Activated naive CD8-positive, alpha-beta T cell treated with anti-CD3 and anti-CD28 coated beads for 36 hours (primary cell): ENCODE measurements at places on chromosomes 1 and 21.
A peak's percentile ranks its signal among the peaks of the same experiment; 100 is the strongest.

DNA sequence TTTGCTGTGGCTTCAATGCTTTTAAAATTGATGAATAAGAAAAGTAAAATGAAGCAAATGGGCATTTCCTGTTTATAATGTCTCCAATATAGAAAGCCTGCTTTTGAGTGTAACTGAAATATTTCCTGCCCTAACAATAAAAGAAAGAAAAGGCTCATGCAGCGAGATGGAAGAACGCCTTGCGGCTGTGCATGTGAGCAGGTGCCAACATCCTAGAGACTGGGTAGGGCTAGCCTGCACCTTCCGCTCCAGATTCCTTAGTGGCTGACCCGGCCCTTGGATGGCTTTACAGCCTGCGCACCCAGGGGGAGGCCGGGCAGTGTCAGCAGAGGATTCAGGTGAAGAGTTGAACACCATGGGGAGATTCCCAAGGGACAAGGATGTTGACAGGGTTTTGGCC lies 21.8 kb downstream of the CNIH3 start:
- no peaks in the 10 kb centered on the region for H3K36me3 ChIP-seq
- H3K27me3 ChIP-seq = peaks cover 6% of the 10 kb centered on the region
- H3K27ac ChIP-seq = no peak overlapping the region

DNA sequence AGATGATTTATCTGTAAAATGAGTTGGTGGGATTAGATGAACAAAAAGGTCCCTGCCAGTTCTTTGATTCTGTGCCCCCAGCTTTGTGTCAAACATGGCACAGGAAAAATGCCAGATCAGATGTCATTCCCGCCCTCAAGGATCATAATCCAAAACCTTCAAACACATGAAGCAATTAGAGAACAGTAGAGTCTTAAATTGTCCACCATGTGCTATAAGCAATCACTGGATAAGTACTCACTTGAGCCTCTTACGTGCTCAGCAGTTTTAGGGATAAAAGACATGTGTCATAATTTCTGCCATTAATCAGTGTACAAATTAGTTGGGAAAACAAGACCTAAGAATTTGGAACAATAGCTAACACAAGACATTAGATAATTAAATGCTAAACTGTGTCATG lies 15.4 kb upstream of the KIAA0040 start:
- H3K4me1 ChIP-seq = peaks cover 57% of the 10 kb centered on the region
- H3K27ac ChIP-seq = no peak overlapping the region
- H3K27me3 ChIP-seq = no peaks in the 10 kb centered on the region
- H3K36me3 ChIP-seq = no peaks in the 10 kb centered on the region

DNA sequence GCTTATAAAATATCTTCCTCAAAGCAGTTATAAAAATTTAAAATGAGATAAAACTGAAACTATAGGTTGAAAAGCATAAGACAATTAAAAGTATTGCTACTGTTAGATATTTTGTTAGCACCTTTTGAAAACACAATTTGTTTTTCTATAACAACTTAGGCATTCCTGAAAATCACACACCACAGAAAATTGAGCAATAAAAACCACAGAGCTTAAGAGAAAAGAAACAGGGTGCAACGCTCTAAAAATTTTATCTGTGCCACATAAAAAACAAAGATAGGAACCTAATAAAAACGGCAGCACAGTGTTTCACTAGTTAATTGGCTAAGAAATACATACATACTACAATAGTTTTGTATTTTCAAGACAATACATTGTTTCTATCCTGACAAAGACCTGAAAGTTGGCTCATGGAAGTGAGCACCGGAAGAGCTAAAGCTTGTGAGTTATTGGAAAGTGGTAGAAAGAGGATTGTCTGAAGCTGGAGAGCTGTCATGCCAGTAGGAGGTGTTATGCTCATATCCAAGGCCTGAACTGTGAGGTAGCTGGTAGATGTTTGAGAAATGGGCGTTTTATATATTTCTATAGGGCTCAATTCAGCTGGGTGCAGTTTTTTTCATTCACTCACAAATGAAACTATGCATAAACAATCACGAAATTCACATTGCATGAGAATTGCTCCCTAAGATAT lies 45.8 kb downstream of the RGS7 start:
- DNase-seq = no peak
- no peaks in the 10 kb centered on the region for H3K36me3 ChIP-seq
- no peak overlapping the region for H3K4me3 ChIP-seq
- no peak overlapping the region for H3K27ac ChIP-seq

GRCh38 chr1:183901748-183902330 lies 96.9 kb downstream of the RGL1 start:
- H3K27ac ChIP-seq = peak overlapping the region; percentile 66
- DNase-seq = no peak
- peaks cover 15% of the 10 kb centered on the region for H3K4me1 ChIP-seq
- H3K27me3 ChIP-seq = no peaks in the 10 kb centered on the region

GRCh38 chr1:51612447-51612961 lies 4.4 kb upstream of the OSBPL9 start:
- peaks cover 3% of the 10 kb centered on the region for H3K27me3 ChIP-seq
- H3K36me3 ChIP-seq = no peaks in the 10 kb centered on the region

DNA sequence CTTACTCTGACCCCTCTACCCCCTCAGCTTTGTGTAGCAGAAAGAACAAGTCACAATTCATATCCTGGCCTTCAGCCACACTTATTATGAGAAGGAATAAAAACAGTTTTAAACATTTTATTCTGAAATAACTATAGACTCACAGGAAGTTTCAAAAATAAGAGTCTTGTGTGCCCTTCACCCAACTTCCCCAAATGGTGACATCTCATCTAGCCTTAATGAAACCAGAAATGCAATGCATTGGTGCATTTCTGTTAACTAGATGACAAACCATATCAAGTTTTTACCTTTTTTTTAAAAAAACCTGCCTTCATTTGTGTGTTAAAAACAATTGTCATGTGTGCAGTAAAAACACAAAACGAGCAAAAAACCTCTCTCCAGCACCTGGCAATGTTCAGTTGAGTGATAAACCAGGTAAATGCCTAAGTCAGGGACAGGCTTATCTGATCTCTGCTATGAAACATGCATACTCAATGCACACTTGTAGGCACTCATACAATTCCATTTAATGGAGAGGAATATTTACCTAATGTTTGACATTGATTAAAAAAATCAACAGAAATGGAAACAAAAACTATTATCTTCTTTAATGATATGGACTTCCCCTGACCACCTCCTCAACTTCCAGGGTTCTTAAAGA lies 51.5 kb downstream of the SH3BGR start:
- no peak overlapping the region for H3K4me3 ChIP-seq
- H3K27ac ChIP-seq = no peak overlapping the region
- no peak for DNase-seq
- H3K36me3 ChIP-seq = no peaks in the 10 kb centered on the region

GRCh38 chr1:69315823-69316222 lies 251.9 kb upstream of the LRRC7 start:
- H3K36me3 ChIP-seq = no peaks in the 10 kb centered on the region
- no peaks in the 10 kb centered on the region for H3K27me3 ChIP-seq
- no peak for DNase-seq
- H3K4me1 ChIP-seq = no peaks in the 10 kb centered on the region
- H3K4me3 ChIP-seq = no peak overlapping the region
- H3K27ac ChIP-seq = no peak overlapping the region

GRCh38 chr1:44673675-44674112 lies 587 bp downstream of the TMEM53 start:
- H3K27ac ChIP-seq = no peak overlapping the region
- no peaks in the 10 kb centered on the region for H3K36me3 ChIP-seq
- DNase-seq = no peak
- H3K27me3 ChIP-seq = no peaks in the 10 kb centered on the region
- peaks cover 19% of the 10 kb centered on the region for H3K4me1 ChIP-seq

DNA sequence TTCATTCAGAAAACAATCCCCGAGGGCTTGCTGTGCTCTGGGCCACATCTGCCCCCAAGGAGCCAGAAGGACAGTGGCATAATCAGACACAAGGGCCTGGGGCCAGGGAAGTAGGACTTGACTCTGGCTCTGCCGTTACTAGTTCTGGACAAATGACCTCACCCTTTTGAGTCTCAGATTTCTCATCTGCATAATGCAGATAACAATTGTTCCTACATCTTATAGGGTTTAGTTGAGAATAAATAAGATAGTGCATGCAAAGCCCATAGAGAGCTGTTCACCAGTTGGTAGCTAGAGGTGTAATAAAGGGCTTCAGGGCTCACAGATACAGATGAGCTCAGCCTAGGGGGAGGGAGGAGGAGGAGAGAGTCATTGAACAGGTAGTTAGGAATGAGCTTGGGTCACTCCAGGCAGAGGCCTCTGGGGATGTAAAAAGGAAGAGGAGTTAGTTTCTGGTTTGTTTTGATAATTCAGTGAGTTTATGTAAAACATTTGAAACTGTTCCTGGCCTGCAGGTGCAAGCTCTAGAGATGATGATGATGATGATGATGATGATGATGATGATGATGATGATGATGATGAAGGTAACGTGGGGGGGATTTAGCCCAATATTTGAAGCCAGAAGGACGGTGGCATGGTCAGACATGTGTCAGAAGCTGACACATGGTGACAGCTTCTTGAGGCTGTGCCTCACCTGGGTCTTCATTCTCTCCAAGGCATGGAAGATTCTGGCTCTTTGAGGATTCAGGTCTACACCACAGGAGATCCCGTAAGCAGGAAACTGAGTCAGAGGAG lies 858 bp downstream of the LACTBL1 start:
- no peak for DNase-seq
- no peak overlapping the region for H3K27ac ChIP-seq
- no peaks in the 10 kb centered on the region for H3K4me1 ChIP-seq

GRCh38 chr1:119791377-119791776 lies 19.9 kb downstream of the REG4 start:
- no peak overlapping the region for H3K4me3 ChIP-seq
- H3K4me1 ChIP-seq = peaks cover 4% of the 10 kb centered on the region
- DNase-seq = no peak
- no peak overlapping the region for H3K27ac ChIP-seq

DNA sequence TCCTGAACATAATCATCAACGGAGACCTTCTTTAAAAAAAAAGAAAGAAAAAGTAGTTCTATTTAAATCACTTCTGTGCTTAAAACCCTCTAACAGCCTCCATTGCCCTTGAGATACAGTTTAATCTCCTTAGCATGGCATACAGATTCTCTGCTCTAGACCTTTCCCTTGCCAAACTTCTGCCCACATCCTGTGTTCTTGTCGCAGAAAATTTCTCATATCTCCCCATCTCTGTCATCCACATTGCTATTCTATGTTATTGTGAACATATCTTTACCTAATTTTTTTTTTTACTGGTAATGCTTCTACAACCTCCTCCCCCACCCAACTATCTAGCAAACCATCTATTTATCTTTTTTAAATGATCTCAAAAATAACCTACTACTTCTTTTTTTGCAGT lies 135.7 kb upstream of the PROX1 start:
- H3K4me3 ChIP-seq = no peak overlapping the region
- H3K36me3 ChIP-seq = no peaks in the 10 kb centered on the region
- no peak overlapping the region for H3K27ac ChIP-seq
- DNase-seq = no peak
- H3K27me3 ChIP-seq = no peaks in the 10 kb centered on the region

- DNase-seq = no peak
- H3K27me3 ChIP-seq = peaks cover 8% of the 10 kb centered on the region
- peaks cover 48% of the 10 kb centered on the region for H3K36me3 ChIP-seq
- no peak overlapping the region for H3K4me3 ChIP-seq
- H3K27ac ChIP-seq = no peak overlapping the region
- H3K4me1 ChIP-seq = peaks cover 29% of the 10 kb centered on the region
Measured at GRCh38 chr1:67316918-67317317, 9.2 kb downstream of the IL12RB2 start.

DNA sequence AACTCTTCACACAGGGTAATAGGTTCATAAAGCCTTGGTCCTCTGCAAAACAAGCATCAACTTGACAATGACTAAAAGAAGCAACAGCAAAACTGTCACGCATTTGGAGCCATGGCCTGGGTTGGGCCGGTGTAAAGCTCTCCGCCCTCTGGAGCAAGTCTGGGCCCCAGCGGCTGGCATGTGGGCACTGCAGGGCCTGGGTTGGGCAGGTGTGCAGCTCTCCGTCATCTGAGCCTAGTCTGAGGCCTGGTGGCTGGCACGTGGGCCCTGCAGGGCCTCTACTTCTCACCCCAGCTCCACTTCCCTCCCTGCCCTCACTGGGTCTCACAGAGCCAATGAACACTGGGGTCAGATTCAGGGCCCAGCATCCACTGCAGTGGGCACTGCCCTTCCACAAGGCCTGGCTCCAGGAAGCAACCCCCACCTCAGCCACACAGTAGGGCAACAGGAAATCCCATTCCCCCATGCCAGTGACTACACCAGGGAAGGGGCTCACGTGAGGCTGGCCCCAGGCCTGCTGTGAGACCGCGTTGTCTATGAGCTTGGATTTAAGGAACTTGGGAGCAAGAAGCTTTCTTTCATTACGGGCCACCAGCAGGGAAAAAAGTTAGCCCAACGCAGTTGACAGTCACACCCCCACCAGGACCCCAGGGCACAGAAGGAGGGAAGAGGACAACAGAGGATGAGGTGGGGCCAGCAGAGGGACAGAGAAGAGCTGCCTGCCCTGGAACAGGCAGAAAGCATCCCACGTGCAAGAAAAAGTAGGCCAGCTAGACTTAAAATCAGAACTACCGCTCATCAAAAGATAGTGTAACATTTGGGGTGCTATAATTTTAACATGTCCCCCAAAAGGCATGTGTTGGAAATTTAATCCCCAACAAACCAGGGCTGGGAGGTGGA lies 52.7 kb downstream of the NPHP4 start:
- H3K4me1 ChIP-seq = no peaks in the 10 kb centered on the region
- no peak for DNase-seq
- H3K27me3 ChIP-seq = no peaks in the 10 kb centered on the region
- no peak overlapping the region for H3K27ac ChIP-seq
- peaks cover 2% of the 10 kb centered on the region for H3K36me3 ChIP-seq

DNA sequence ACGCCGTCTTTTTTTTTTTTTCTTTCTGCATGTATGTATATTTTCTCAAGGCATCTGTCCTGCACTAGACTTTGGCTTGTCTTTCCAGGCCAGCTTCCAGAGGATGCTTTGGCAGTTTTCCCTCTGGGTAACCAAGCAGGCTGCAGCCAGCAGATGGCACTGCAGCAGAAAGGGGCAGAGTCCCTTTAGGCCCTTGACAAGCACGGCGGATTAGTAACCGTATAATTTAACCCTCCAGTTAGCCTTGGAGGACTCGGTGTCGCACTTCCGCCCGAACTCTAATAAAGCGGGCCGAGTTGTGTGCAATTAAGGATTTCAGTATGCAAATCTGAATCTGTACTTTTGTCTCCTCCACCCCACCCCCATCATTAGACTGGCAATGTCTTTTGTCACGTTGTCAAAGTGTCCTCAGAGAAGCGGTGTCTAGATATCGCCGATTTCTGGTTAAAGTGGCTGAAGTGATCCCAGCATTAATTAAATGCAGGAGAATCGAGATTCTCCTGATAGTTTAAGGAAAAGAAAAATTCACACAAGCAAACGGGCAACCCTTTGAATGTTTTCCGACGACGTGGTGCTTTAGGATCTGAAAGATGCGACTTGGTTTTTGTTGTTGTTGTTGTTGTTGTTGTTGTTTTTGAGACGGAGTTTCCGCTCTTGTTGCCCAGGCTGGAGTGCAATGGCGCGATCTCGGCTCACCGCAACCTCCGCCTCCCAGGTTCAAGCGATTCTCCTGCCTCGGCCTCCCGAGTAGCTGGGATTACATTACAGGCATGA lies 1.1 kb upstream of the TMEM167B start:
- DNase-seq = peak; percentile 23
- no peaks in the 10 kb centered on the region for H3K27me3 ChIP-seq
- peaks cover 25% of the 10 kb centered on the region for H3K36me3 ChIP-seq
- peaks cover 22% of the 10 kb centered on the region for H3K4me1 ChIP-seq
- H3K4me3 ChIP-seq = peak overlapping the region; percentile 89
